ENCODE measurements at places on chromosomes 12 and 14.

DNA sequence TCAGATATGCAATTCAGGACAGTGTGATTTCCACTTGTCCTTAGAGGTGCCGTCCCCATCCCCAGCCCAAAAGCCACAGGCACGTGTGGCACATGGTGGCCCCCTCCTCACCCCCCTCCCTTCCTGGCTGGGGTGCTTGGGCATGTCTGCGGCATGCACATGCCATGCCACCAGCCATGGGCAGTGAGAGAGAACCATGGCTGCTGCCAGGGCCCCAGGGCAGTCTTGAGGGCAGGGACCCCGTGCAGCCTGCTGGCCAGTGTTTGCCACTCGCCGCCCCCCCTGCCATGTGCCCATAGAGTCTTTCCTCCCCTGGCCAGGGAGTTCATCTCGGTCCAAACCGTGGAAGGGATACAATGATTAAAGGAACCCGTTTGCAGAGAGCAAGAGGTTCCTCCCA is 41.5 kb downstream of the TNFAIP2 start:
- DNase-seq, result no peak

DNA sequence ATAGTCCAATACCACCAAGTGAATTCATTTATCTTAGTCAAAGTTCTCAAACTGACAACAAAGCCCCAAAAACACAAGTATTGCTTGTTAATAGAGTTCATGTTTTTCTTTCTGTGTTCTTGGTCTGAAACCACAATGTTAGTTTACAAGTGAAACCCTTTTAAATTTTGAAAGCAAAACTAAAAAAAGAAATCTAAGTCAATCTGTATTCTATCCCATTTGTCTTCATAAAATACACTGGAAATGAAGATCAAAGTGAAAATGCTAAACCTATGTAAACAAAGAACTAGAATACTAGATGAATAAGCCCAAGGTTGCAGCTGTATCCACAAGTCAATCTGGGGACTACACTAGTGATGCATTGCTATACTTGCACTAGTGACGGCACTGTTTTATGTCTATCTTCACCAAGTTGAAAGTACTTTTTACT is 10.4 kb downstream of the MAP4K5 start:
- no peak for DNase-seq

DNA sequence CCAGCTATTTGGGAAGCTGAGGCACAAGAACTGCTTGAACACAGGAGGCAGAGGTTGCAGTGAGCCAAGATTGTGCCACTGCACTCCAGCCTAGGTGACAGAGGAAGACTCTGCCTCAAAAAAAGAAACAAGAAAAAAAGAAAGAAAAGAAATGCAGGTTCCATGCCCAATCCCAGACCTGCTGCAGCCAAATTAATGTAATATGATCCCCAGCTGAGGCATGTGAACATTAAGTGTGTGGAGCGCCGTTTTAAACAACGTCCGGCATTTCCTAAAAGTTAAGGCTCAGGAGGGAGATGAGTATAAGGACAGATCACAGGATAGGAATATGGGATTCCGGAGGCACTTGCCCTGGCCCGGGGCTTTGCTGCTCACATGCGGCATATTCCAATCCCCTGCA is 162.9 kb downstream of the KSR2 start:
- no peak for DNase-seq

DNA sequence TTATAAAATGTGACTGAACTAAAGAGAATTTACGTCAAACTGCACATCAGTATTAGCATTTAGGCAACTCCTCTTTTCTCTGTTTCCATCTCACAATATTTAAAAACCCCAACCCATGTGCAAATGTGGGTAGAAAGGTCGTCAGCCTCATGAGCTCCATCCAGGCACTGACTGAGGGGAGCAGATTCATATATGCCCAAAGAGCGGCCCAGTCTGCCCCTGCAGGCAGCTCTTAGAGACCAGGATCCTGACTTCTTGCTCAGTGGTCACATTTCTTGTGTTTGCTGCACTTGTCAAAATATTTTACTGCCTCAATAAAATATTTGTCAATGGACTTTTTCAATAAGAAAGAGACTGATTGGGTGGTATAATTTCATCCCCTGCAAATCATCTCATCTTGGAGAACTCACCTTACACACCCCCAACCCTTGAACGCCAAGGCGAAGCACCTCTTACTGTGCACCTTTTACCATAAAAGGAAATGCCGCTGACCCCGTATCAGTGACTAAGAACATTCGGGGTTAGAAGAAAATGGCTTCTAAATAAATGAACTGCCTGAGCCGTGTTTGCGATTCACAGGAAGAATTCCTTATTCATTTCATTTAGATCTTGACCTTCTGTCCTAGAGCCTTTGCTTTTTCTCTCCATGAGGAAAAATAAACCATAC is 418.8 kb downstream of the BCL11B start:
- no peak for DNase-seq

- no peak for DNase-seq
Observed at GRCh38 chr12:53780323-53780722, 28.5 kb upstream of the CISTR start.

- no peak for DNase-seq
Observed at GRCh38 chr12:25655702-25656101, 102.6 kb upstream of the LMNTD1 start.

- no peak for DNase-seq
Observed at GRCh38 chr12:23525450-23526072, 423.9 kb downstream of the SOX5 start.

GRCh38 chr14:76584271-76584702 is 177.0 kb upstream of the VASH1 start:
- no peak for DNase-seq

DNA sequence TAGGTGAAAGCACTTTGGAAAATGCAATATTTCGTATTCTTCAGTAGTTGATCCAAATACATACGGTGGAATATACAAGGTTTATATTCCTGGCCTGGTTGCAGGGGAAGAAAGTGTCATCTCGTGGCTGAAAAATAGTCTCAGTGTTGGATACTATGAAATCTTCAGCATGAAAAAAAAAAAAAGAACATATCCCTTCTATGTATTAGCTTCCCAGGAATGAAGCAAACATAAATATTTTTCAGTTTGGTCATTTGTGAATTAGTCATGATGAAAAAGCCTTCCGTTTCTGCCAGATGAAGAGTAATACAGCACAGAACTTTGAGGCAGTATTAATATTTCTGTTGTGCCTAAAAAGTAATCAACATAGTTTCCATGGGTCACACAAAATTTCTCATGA is 36.7 kb downstream of the FLRT2 start:
- DNase-seq, result no peak

DNA sequence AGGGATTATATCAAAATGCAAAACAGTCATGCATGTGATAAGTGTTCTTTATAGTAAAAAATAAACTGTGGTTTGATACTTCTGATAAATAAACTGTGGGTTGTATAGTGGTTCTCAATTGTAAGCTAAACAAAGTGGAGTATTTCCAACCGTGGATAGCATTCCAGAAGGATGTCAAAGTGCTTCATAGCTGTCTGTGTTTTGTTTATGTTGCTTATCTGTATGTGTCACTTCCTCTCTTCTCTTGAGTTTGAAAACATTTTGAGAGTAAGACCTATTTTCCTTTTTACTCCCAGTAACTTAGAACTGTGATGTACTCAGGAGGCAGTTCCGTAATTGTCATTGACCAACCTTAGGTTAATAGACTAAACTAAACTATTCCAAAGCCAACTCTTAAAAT is 415.8 kb downstream of the TMTC2 start:
- DNase-seq, result no peak

DNA sequence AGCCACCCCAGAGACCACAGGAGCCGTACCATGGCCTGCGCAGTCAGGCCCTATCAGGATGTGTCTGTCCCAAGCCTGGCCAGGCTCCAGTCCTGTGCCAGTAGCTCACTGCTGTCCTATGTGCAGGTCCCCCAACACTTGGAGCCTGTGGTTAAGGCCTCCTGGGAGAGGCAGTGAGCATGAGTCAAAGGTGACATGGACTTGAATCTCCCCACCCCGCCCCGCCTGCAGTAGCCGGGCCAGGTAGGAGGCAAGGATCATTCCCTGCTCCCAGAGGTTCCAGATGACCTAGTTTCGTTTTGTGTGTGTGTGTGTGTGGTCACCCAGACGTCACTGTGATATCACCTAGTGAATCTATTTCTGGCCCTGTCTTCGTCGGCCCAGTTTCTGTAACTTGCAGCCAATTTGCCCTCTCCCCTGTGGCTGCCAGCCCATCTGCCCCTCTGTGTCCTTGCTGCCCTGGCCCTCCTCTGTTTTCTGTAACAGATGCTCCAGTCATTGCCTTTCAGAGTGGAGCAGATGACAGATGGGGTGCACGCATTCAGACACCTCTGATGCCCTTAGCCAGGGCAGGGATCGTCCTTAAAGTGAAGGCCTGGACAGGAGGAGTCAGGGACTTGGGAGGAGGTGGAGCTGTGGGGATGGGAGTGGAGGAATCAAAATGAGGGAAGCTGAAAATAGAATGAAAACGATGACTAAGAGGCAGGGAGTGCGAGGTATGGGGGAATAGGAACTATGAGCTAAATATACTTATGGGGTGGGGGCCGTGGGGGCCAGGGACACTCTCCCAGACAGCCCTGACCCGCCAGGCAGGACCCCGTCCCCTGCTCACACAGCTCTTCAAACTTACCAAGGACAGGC is 37.4 kb downstream of the SLC6A12 start:
- DNase-seq, result no peak

- DNase-seq, result no peak
Observed at GRCh38 chr14:64465831-64466554, 694 bp downstream of the AKAP5 start.

DNA sequence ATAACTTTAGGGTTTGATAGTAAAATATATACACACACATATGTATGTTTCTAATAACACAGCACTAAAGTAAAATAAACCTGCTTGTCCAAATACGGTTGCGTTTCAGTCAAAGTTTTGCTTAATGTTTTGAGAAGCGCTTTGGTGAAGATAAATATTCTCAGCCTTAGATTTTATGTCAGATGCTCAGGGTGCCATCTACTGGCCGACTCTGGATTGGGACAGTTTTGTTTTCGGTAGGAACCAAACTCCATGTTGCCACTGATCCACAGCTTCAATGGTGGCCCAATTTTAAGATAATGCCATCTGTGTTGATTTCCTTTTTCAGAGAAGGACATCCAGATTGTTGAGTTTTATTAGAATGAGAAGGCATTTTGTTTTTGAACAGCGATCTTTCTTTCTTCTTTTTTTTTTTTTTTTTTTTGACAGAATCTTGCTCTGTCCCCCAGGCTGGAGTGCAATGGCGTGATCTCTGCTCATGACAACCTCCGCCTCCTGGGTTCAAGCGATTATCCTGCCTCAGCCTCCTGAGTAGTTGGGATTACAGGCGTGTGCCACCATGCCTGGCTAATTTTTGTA is 43.1 kb downstream of the LLPH start:
- DNase-seq, result no peak

GRCh38 chr14:96078625-96079016 is 39.5 kb downstream of the C14orf132 start:
- no peak for DNase-seq

GRCh38 chr14:77580964-77581505 is 35.4 kb downstream of the SPTLC2 start:
- no peak for DNase-seq

DNA sequence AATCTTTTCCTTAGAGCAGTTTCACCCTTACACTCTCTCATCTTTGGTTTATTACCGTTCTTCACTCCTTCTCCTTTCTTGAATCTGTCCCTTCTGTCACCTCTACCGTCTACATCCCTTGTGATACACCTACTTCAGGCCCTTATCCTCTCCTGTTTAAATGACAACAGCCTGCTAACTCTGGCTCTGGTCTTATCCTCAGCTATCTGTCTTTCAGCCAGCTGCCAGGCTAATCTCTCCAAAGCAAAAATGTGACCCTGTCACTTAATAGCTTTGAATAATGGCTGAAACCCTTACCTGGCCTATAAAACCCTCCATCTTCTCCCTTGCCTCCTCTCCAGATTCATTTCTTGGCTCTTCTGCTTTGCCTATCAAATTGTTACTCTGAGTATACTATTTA is 32.3 kb downstream of the BEST3 start:
- no peak for DNase-seq

DNA sequence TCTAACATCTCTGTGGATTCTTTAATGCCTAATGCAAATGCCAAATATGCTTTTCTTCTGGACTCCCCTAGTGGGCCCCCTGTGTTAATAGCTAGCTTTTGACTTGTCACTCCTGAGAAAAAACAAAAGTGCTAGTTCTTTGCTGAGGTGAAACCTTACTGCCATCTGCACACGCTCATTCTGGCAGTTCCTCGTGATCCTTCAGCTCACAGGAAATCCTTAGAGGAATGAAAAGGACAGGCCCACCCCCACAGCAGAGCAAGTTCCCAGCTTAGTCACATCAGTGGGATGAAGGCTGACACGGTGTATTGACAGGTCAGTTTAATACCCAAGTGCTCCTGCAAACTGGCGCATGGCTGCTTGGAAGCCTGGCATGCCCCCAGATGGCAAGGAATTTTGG is 165.1 kb upstream of the ATP2B1 start:
- DNase-seq, result no peak

Measured in activated CD8-positive, alpha-beta memory T cell treated with anti-CD3 and anti-CD28 coated beads for 4 hours (primary cell).